Renal pelvis (tissue), 12 donors: ENCODE measurements at places on chromosomes 5 and 9. TPM values are rescaled to one million over a fixed set of nuclear protein-coding genes. Genes with fewer than 3 reads are reported as not detected.

The SELENOP gene
- polyA plus RNA-seq: 416 TPM

- no peak for DNase-seq
Measured at GRCh38 chr5:43855452-43855851, 252.5 kb downstream of the NNT start.

The FOXD4L6 gene
- polyA plus RNA-seq: not detected

The TRIM52 gene
- polyA plus RNA-seq: 41.5 TPM

DNA sequence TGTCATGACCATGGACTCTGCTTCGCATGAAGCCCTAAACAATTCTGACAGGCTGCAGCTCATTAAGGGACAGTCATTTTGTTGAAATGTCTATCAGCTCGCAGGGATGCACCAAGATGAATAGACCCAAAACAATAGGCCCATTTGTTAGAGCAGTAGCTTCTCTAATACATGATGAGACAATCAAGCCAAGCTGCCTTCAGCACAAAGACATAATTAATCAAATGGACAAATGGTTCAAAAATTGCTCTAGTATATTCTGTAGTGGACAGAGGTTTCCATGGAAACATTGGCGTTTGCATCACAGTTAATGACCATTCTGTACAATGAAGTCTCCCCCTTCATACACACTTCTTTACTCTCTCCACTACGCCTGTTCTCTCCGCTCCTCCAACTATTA, 274.6 kb downstream of the ANXA1 start:
- DNase-seq: no peak
